ENCODE measurements at places on chromosomes 1 and 21.

DNA sequence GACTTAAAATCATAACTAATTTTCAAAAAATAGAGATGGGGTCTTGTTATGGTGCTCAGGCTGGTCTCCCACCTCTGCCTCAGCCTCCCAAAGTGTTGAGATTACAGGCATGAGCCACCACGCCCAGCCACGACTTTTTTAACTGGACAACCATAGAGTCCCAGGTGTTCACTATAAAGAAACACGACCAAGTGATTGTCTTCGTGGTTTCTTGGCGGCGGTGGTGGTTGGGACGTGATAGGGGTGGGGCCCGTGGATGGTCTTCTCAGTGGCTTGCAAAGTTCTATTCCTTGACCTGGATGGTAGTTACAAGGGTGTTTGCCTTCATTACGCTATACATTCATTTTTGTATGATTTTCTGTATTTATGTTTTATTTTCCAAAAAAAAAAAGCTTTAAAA lies 34.6 kb upstream of the COX20 start:
- no peak for DNase-seq

GRCh38 chr1:213541641-213542040 lies 446.1 kb upstream of the PROX1 start:
- no peak for DNase-seq

GRCh38 chr1:152718238-152718637 lies 10.3 kb downstream of the LCE4A start:
- DNase-seq = no peak

DNA sequence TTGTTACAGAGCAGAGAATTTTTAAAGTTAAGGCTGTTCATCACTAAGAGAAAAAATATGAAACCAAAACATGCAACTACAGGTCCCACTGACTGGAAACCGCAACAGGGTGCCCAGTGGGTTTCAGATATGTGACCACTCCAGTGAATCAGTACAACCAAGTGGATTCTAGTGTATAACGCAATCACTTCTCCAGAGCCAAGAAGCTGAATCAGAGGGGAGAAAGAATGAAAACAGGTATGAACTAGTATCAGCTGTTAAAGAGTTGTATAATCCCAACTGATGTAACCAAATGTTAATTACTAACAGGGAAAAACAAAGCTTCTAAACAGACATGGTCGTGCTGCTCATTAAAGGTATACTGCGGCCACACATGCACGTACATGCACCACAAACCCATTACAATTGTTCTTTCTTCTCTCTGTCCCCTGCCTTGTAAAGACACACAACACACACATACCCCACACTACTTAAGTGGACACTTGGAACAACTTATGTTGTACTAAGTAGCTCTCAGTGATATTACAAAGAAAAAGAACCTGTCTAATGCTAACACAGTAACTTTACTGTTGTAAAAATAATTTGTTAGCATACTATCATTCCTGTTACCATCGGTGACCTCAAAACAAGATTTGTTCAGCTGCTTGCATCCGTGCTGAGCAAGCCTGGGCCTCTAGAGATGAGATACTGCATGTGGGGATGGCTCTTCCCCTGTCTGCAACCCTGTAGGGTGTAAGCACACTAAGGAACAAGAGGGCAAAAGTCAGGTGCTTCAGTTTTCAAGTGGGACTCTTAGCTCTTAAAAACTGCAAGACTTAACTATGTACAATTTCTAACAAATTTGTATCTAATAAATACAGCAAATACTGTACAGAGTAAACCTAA lies 74.2 kb downstream of the PTPN14 start:
- DNase-seq = no peak

GRCh38 chr21:18772404-18772803 lies 368.8 kb upstream of the TMPRSS15 start:
- DNase-seq = no peak

DNA sequence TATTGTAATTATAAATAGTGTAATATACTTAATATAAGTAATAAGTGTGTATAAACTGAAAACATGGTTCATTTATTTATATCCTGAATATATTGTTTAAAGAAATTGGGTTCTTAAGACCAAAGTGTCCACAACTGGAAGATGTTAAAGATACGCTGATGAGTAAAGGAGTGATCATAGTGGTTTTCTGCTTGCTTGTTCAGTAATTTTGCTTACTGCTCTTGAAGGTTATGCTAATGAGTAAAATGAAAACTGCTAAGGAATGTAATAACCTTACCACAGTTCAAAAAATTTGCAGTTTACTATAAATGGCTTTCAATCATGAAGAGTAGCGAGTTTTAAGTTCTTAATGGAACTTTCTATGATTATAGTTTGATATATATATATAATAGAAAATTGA lies 22.0 kb downstream of the DONSON start:
- DNase-seq = no peak

DNA sequence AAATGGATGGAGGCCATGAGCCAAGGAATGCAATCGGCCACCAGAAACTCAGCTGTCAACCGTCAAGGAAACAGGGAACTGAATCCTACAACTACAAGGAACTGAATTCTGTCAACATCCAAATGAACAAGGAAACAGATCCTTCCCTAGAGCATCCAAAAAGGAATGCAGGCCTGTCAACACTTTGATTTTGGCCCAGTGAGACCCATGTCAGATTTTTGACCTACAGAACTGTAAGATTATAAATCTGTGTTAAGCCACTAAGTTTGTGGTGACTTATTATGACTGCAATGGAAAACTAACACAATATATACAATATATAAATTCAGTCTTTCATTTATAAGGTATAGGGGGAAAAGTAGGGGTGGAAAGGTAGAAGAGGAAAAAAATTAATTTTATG lies 55.3 kb downstream of the SHCBP1L start:
- DNase-seq = no peak

DNA sequence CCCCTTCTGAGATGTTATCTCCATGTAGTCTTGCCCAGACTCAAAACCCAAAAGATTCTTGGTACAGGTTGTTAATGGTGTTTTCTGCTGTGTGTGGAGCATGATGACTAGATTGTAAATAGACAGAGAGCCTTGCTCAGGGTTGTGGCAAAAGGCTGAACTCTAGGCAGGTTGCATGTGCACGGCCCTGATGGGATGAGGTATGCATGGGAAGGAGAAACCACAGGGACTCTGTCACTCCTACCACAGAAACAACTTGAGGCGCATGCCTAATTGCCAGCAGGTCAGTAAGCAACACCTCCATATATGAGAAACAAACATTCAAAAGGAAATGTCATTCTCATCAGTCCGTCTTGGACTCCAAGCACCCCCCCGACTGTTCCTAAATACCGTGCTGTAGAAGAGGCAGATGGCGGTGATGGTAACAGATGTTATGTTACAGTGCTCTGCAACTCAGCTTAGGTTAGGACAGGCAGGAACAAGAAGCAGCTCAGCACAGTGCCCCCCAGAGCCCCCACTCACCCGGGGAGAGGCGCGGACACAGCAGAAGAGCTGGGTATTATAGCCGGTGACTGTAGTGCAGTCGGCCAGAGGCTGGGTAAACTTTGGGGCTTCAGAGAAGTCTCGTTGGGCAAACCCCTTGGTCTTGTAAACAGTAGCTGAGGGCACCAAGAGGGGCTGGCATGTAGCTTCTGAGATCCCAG lies 10.9 kb downstream of the MYBPHL start:
- no peak for DNase-seq

DNA sequence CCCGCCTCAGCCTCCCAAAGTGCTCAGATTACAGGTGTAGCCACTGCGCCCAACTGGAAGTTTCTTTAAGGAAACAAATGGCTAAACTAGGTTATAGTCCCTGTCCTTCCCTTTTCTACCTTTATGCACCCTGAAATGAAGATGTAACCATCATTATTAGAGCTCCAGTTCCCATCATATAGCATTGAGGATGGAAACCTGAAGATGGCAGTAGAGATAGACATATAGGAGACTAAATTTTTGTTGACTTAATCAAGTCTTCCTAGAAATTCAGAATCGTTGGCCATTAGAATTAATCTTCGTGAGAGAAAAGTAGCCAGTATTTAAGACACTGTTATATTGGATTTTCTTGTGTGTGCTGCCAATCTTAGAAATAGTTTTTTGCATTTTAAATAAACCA lies 1016.3 kb upstream of the NCAM2 start:
- no peak for DNase-seq

- DNase-seq = no peak
These were observed 21.5 kb upstream of the SLC25A34 start for GRCh38 chr1:15714406-15715136.

- peak; percentile 24 for DNase-seq
These were observed 173.0 kb downstream of the NFIA start for GRCh38 chr1:61255358-61255703.

DNA sequence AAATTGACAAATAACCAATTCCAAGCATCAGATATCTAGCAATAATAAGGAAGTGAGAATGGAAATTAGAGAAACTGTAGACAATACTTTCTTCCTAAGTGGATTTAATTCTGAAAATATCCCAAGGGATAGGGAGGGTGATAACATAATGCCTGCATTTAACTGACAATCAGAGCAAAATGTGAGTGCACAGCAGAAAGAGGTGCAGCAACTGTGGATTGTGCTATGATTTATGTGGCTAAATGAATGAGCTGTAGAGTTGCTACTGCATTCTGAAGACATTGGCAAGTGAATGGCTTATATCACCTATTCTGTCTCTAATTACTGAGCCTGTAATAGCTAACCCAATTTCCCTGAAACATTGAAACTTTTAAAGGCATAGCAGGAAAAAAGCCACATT lies 39.0 kb downstream of the OLFM3 start:
- no peak for DNase-seq

DNA sequence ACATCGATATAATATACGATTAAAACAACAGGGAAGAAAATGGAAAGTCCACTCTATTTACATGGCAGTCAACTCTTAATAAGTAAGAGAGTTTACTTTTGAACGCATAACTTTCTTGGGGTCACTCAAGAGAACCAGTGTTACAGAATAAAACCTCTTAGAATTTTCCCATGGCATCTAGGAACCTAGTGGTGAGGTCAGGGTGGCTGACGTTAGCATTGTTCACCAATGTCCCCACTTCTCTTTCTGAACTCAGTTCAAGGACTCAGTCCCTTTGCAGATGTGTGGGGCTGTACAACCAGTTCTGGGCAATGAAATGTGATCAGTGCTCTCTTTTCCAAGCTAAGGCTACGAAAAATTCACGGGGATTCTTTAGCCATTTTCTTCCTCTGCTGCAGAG lies 2.6 kb upstream of the RNF2 start:
- peak; percentile 45 for DNase-seq

GRCh38 chr1:110878591-110878990 lies 5.6 kb downstream of the CD53 start:
- no peak for DNase-seq

- DNase-seq = no peak
These were observed 134.2 kb downstream of the ZZZ3 start for GRCh38 chr1:77548285-77548684.

- no peak for DNase-seq
These were observed 19.4 kb downstream of the KCNC4 start for GRCh38 chr1:110229348-110230001.

DNA sequence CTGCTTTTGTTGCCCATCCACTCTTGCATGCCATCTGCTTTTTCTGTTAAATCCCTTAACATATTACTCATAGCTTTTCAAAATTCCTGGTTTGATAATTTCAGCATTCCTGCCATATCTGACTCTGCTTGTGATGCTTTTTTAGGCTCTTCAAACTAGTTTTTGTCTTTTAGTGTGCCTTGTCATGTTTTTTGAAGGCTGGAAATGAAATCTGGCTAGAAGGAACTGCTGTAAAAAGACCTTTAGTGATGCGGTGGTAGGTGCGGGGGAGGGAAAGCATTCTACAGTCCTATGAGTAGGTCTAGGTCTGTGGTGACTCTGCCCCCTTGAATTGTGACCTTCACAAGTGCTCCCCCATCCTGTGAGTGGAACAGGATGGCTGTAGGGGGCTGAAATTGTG lies 15.0 kb upstream of the S100B start:
- DNase-seq = no peak

DNA sequence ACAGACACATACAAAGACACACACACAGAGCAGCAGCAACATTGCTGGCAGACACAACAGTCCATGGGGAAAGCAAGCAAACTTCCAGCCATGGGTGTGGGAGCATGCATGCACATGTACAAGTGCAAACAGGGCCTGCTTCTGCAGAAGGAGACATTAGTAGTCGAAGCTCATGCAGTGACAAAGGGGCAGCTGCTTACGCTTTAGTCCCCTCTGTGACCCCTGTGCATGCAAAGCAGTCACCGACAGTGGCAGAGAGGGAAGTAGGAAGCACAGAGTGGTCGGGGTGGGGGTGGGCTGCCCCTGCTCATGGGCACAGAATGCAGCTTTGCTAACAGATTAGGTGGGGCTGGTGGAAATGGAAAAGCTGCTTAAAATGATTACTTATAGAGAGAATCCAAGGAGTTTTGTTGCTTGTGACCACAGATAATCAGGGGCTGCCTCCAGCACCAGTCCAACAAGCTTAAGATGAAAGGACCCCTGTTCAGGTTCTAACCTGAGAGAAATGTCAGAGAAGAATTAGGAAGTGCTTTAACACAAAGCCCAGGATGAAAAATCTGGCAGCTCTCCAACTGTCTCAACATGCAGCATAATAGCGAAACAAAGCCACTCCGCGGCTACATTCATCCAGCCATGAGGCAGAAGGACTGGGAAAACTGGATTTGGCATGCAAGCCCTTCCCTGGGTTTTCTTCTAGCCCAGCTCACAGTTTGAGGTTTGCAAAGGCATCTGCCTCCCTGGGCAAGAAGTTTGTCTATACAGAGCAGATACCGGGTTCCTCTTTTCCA lies 378.9 kb downstream of the KCNH1 start:
- DNase-seq = no peak

- no peak for DNase-seq
These were observed 29.5 kb upstream of the TRAPPC10 start for GRCh38 chr21:43982489-43983078.

DNA sequence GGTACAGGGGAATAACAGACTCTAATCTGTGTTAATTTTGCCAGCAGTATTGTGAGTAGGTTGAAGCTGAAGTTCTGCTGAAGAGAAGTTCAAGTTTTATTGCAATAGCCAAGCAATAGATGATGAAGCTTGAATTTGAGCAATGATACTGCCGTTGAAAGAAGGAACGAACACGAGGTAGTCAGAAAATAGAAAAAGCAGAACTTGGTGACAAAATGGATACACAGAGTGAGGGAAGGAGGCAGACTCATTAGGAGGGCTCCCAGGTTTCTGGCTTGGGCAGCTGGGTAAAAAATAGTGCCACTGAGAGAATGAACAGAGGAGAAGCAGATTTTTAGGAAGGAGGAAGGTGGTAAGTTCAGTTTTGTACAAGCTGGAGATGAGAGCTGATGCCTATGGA lies 22.3 kb upstream of the AGO1 start:
- DNase-seq = peak; percentile 74

DNA sequence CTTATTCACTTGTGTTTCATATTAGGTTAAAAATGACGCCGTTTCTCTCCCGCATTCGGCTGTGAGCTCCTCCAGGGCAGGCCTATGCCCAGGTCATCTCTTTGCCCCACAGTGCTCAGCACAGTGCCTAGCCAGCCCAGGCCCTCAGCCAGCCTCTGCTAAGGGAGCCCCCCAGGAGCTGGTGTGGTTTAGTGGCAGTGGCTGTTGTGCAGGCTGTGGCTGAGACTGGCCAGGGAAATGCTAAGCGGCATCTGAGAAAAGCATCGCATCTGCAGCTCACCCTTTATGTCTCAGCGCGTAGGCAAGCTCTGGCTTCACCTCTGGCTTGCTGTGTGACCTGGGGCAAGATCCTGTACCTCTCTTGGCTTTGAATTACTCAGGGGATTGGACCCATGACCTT lies 275.1 kb downstream of the TRABD2B start:
- no peak for DNase-seq

- DNase-seq = peak; percentile 80
These were observed 65.9 kb downstream of the NDUFS5 start for GRCh38 chr1:39091845-39092645.

All from suppressor macrophage treated with lipopolysaccharide for 1 hour (primary cell).